MCF 10A (cell line): ENCODE measurements at places on chromosomes 16 and 17. TPM values are rescaled to one million over a fixed set of nuclear protein-coding genes. Genes with fewer than 3 reads are reported as not detected.

DNA sequence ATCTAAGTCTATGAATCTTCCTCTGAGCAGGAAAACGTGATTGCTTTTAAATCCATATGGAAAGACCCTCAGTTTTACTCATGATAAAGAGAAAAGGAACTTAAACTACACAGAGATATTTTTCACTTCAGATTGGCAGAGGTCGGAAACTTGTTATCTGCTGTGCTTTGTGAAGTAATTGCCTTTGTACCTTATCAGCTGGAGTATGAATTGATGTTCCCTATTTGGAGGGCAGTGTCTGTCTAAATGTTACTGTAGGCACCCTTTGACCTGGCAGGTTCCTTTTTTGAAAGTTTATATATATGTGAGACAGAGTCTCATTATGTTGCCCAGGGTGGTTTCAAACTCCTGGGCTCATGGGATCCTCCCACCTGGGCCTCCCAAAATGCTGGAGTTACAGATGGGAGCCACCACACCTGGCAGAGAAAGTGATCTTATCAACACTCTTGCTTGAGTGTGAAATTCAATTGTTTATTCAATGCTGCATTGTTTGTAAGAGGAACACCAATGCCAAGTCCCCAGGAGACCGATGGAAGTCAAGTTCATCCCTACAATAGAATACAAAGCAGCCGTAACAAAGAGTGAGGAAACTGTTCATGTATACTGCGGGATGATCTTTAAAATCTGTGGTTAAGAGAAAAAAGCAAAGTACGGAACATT, 52.3 kb downstream of the ABCC1 start:
- DNase-seq, result no peak

- no peak for DNase-seq
These were observed 89.7 kb upstream of the CLEC18A start for GRCh38 chr16:69861292-69862030.

DNA sequence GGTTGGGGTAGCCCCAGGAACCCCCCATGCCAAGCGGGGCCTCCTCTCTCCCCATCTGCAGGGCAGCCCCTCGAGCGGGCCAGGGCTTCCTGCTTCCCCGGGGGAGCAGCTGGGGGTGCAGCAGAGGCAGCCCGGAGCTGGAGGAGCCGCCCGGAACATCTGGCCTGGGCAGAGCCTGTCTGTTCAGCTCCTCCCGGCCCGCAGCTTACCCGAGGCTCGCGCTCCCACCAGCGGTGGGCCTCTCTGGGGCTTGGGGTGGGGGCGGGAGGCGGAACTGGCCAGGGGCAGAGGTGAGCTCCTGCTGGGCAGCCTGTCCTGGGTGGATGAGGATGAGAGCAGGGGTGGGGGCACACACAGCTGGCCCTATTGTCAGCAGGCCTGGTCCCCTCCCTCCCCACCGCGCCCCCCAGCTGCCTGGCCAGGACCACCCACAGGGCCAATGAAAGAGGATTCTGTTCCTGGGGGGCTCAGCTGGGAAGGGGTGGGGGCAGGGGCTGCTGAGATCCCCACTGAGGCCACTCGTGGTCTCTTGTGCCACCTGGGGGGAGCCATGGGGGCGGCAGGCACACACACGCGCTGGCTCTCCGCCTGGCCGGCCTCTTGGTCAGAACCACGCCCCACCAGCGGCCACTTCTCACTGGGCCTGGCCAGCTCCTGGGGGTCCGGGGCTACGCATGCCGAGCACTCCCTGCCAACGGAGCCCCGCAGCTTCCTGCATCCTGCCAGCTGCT, 34.7 kb downstream of the BAHCC1 start:
- peak; percentile 52 for DNase-seq

- DNase-seq, result no peak
These were observed 57.2 kb upstream of the ZC3H18 start for GRCh38 chr16:88512728-88513696.

GRCh38 chr16:10922328-10923145, 19.7 kb downstream of the DEXI start:
- DNase-seq, result peak; percentile 54

DNA sequence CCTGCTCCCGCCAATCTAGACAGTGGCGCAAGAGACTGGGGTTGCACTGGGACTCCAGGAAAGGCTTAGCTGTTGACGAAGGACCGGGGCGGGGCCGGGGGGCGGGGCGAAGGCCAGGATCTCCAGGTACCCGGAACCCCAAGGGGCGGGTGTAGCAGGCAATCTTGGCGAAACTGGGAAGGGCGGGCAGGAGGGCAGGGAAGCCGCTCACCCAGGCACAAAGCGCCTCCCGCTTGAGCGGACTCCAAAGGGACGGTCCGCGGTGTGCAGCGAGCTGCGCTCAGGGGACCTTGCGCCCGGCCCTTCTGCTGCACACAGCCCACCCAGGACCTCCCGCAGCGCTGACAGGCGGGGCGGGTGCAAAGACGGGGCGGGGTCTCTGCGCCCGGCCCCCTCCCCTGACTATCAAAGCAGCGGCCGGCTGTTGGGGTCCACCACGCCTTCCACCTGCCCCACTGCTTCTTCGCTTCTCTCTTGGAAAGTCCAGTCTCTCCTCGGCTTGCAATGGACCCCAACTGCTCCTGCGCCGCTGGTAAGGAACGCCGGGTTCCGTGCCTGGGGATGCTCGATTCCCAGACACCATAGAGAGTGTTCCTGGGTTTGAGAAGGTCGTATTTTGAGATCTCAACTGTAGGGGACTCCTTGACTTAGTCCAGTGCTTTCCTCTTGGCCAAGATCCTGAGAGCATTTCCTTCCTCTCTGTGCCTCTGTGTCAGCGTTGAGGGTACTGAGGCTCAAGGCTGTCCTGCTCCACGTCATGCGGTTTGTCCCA, at the start of gene MT1F:
Gene MT1F, plus strand, starts transcription at position 405 of the 772 bp plus-strand sequence. Its CDS starts 100 bp downstream, at position 505.
- peak; percentile 95 for DNase-seq

DNA sequence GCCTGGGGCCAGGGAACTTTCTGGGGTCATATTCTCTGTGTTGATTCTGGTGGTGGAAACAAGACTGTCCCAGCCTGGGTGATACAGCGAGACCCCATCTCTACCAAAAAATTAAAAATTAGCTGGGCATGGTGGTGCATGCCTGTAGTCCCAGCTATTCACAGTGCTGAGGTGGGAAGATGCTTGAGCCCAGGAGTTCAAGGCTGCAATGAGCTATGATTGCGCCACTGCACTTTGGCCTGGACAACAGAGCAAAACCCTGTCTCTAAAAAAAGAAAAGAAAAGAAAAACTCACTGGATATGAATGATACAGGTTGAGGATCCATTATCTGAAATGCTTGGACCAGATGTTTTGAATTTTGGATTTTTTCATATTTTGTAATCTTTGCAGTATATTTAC, 13.6 kb downstream of the SCGB1C2 start:
- DNase-seq, result no peak

GRCh38 chr17:50939542-50939794, 73.3 kb upstream of the TOB1 start:
- DNase-seq, result no peak

DNA sequence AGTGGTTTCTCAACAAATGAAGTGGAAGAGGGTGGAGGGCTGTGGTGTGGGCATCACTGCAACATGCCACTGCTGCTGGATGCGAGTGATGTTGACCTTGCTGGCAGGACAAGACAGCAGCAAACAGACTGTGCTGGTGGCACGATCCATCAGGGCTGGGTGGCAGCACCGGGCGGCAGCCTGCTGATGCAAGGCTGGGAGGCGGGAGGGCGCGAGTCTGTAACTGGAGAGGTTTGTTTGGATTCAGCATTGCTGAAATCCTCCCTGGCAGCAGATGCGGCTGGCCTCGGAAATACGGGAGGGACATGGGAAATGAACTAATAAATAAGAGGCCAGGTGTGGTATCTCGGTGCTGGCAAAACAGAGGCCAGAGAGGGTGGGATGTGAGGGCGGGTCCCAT, 224.2 kb downstream of the ENGASE start:
- no peak for DNase-seq

DNA sequence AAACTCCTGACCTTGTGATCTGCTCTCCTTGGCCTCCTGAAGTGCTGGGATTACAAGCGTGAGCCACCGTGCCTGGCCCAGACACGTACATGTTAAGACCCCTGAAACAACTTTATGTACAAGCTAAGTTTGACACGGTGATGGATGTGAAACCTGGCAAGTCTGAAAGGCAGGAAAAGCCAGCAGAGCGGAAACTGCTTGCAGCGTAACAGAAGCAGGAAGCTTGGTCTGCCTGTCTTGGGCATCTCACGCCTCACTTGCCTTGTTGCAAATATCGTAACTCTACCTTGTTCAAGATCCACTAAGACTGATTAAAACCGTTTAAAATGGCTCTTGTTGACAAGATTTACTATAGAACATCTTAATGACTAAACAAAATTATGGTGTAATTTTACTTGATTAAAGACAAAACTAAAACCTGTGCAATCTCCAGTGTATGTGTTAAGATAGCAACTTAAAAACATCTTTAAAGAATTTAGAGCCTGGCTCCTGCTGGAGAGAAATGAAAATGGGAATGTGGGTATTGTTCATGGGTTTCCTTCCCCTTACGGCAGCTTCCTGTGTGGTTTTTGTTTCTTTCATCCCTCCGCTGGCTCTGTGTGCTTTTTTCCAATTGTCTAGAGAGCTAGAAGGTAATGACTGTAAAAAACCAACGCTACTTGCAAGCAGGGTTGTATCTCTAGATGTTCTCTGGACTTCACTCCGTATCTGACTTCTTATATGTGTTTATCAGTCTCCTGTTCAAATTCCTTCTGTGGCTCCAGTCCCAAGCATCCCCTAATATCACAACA, 477.6 kb downstream of the XYLT1 start:
- DNase-seq, result no peak

DNA sequence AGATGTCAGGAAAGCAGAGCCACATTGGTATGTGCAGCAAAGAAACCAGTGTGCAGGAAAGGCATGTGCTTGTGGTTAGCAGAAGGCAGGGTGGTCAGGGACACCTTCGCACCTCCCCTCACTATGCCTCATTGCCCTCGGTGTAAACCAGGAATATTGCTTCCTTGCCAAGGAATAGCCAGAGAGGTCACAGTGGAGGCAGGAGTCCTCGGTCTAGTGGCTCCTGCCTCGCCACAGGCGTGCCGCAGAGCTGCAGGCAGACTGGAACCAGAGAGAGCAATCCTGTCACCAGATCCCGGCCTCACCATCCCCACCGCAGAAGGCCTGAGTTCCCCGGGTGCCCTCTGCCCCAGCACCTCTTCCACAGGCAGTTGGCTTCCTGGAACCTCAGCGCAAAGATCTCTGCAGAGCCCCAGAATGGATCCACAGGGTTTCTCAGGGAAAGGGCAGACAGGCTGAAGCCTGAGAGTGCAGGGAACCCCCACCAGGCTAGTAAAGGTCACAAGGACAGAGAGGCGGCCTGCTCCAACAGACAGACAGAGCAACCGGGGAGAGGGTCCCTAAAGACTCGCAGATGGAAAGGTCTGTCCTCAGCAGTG, 21.6 kb downstream of the CCDC182 start:
- DNase-seq, result no peak

DNA sequence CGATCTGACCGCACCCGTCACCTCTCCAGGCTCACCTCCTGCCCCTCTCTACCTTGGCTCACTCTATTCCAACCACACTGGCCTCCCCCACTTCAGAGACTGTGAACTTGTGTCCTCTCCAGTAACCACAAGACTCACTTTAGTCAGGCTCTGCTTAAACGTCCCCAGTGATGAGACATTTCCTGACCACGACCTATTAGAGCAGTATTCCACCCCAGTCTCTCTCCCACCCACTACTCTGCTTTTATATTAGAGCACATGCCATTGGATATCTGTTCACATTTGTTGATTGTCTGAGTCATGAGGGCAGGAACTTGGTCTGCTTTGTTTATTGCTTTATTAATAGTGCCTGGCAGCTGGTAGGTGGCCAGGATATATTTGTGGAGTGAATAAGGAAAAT, 20.1 kb downstream of the COX11 start:
- DNase-seq, result peak; percentile 52

- no peak for DNase-seq
These were observed 436.8 kb downstream of the KCNJ2 start for GRCh38 chr17:70606086-70606485.

GRCh38 chr17:48471817-48472410, 41.9 kb upstream of the SKAP1 start:
- DNase-seq, result no peak

GRCh38 chr16:72922714-72923113, 125.2 kb downstream of the ZFHX3 start:
- no peak for DNase-seq

DNA sequence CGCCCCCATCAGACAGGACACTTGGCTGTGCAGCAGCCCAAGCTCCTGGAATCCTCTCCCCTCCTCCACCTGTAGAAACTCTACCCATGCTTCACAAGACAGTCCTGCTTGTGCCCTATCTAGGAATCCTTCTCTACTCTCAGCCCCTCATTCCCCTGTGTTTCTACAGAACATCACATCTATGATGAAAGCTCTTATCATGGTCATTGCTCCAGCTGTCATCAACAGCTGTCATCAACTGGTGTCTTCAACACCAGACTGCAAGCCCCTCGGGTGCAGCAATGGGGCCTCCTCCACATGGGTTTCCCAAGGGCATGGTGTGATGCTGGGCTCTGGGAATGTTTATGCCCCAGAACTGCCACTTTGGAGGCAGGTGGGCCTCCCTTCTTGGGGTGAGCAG, 21.1 kb upstream of the CDRT4 start:
- no peak for DNase-seq

DNA sequence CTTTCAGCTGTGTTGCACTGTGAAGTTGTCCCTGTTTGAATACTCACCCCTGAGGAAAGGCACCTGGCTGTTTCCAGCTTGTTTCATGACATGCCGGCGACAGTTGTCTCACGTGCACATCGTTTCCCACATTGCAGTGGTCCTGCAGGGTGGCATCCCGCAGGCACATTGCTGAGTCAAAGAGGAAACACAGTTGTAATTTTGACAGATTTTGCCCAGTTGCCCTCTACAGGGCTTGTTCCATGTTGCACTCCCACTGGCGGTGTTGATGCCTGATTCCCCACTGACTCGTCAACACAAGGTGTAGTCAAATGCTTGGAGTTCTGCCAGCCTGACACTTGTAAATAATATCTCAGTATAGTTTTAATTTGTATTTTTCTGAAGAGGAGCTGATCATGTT, 23.8 kb downstream of the EPN2 start:
- peak; percentile 54 for DNase-seq

The TBC1D24 gene
- 7.6 and 8.1 TPM in 2 replicates for total RNA-seq

The HNF1B gene
- total RNA-seq, result not detected in 2 replicates

The IL17C gene
- not detected in 2 replicates for total RNA-seq

The WNK4 gene
- total RNA-seq, result 2.3 and 5.4 TPM in 2 replicates

The CDH15 gene
- not detected in 2 replicates for total RNA-seq

The DHRS7C gene
- not detected in 2 replicates for total RNA-seq

The NTHL1 gene
- 16.4 and 17.7 TPM in 2 replicates for total RNA-seq

The CA10 gene
- not detected in 2 replicates for total RNA-seq

The HLF gene
- 0.23 and 0.66 TPM in 2 replicates for total RNA-seq

The ATAD5 gene
- 2.8 and 3.6 TPM in 2 replicates for total RNA-seq

The TMEM92 gene
- total RNA-seq, result 1.1 and 1.5 TPM in 2 replicates

The PPP1R9B gene
- total RNA-seq, result 33.4 and 34.8 TPM in 2 replicates

The FASN gene
- 114 and 120 TPM in 2 replicates for total RNA-seq
